Activated naive CD8-positive, alpha-beta T cell treated with anti-CD3 and anti-CD28 coated beads for 36 hours (primary cell): ENCODE measurements at places on chromosomes 1 and 21. TPM values are rescaled to one million over a fixed set of nuclear protein-coding genes. Genes with fewer than 3 reads are reported as not detected.

The NT5C1A gene
- total RNA-seq = 0.32 TPM

The DNAH14 gene
- total RNA-seq = 1.0 TPM

The PRR9 gene
- total RNA-seq = not detected

The PTPRU gene
- 0.74 TPM for total RNA-seq

The UTS2 gene
- 0.74 TPM for total RNA-seq

The MROH7 gene
- 0.12 TPM for total RNA-seq

The FAM177B gene
- not detected for total RNA-seq

The PDPN gene
- total RNA-seq = not detected

The UBE4B gene
- total RNA-seq = 32.9 TPM

The KMO gene
- total RNA-seq = 0.37 TPM

DNA sequence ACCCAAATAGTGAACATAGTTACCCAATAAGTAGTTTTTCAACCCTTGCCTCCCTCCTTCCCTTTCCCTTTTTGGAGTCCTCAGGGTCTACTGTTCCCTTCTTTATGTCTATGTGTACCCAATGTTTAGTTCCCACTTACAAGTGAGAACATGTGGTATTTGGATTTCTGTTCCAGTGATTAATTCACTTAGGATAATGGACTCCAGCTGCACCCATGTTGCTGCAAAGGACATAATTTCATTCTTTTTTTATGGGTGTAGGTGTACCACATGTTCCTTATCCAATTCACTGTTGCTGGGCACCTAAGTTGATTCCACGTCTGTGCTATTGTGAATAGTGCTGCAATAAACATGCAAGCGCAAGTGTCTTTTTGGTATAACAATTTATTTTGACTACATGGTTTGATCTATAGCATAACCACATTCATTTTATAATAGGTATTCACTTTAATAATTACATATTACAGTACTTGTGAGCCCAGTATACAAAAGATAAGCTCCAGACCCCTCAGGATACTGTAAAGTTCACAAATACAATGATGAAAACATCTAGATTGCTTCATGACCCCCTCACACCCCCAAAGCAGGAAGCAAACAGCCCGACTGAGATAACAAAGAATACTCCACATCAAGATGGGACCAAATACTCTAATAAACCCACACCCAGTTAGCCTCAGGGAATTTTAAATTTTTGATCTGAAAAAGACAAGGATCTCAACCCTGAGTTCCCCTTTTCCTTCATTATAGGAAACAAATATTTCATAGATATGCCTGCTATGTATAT is 45.3 kb downstream of the PUM1 start:
- H3K27ac ChIP-seq = no peak overlapping the region
- peaks cover 61% of the 10 kb centered on the region for H3K4me1 ChIP-seq
- no peak overlapping the region for H3K4me3 ChIP-seq
- H3K27me3 ChIP-seq = no peaks in the 10 kb centered on the region
- DNase-seq = no peak

DNA sequence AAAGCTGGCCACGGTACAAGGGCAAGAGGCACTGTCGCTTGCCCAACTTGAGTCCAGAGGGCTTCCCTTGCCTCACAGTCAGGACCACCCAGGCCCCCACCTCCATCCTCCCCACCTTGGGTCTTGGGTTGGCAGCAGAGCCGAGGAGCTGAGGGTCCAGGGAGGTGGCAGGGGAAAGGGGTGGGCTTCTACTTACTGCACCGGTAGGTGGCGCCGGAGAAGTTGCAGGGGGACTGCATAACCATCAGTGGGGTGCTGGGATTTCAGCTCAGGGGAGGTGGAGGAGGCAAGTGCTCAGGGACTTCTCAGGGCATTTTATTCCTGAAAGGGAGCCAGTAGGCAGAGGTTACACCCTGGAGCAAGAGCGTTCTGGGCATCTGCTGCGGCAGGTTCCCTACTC is 44.0 kb downstream of the TRIM62 start:
- no peak overlapping the region for H3K27ac ChIP-seq
- H3K4me1 ChIP-seq = peaks cover 11% of the 10 kb centered on the region
- peak; percentile 43 for DNase-seq
- no peak overlapping the region for H3K4me3 ChIP-seq
- H3K36me3 ChIP-seq = no peaks in the 10 kb centered on the region

GRCh38 chr1:41014871-41015270 is 6.7 kb downstream of the SLFNL1 start:
- H3K27me3 ChIP-seq = no peaks in the 10 kb centered on the region
- H3K36me3 ChIP-seq = peaks cover 44% of the 10 kb centered on the region
- no peak overlapping the region for H3K4me3 ChIP-seq
- peak overlapping the region; percentile 22 for H3K27ac ChIP-seq

DNA sequence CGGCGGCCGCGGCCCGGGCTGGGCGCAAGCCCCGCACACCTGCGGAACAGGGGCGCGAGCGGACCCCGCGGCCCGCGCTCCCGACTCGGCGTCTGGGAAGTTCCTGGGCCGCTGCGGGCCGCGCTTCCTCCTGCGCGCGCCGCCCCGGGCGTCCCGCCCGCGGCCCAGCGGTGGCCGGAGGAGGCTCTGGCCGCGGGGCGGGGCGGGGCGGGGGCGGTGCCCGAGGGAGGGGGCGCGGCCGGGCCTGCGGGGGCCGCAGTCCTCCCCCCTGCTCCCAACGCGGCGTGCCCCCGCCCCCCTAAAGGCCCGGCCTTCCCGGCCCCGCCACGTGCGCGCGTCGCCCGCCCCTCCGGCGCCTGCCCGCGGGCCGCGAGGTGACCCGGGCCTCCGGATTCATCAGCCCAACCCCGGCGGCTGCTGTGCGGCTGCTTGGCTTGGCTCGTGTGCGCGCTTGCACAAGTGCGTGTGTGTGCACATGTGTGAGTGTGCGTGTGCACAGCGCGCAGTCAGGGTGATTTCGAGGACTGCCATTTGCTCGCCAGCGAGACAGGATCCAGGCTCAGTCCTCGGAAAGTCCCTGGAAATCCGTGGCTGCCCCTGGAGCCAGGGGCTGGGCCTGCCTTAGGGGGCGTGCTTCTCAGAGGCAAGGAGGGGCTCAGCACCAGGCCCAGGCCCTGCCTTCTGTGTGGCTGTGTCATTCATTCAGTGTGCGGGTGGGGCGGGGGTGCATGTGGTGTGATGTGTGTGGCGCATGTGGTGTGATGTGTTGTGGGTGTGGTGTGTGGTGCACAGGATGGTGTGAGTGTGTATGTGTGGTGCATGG is at the start of gene C2CD2:
Gene C2CD2 (minus strand): TSS at position 188 of the 823 bp plus-strand sequence. CDS start 370 bp downstream, outside the sequence.
- peak; percentile 45 for DNase-seq
- peak within 1 kb of the TSS; percentile 38 for H3K27ac ChIP-seq
- peak within 1 kb of the TSS; percentile 69 for H3K4me3 ChIP-seq
- peaks cover 4% of the 10 kb centered on the region for H3K36me3 ChIP-seq
- H3K27me3 ChIP-seq = peaks cover 4% of the 10 kb centered on the region

GRCh38 chr1:110281363-110282290 is 57.5 kb upstream of the RBM15 start:
- no peaks in the 10 kb centered on the region for H3K27me3 ChIP-seq
- no peak for DNase-seq
- H3K4me3 ChIP-seq = no peak overlapping the region
- no peaks in the 10 kb centered on the region for H3K36me3 ChIP-seq
- no peak overlapping the region for H3K27ac ChIP-seq

- no peaks in the 10 kb centered on the region for H3K4me1 ChIP-seq
- no peak for DNase-seq
- no peak overlapping the region for H3K27ac ChIP-seq
- H3K36me3 ChIP-seq = no peaks in the 10 kb centered on the region
- no peak overlapping the region for H3K4me3 ChIP-seq
- peaks cover 5% of the 10 kb centered on the region for H3K27me3 ChIP-seq
These were observed 257.3 kb downstream of the KCNJ6 start for GRCh38 chr21:37658817-37659458.

- no peak for DNase-seq
- no peak overlapping the region for H3K27ac ChIP-seq
- H3K36me3 ChIP-seq = no peaks in the 10 kb centered on the region
These were observed 9.3 kb upstream of the SERBP1 start for GRCh38 chr1:67439277-67440029.

GRCh38 chr21:33386222-33386784 is 16.9 kb upstream of the IFNGR2 start:
- peaks cover 40% of the 10 kb centered on the region for H3K4me1 ChIP-seq
- H3K27me3 ChIP-seq = peaks cover 32% of the 10 kb centered on the region
- no peak for DNase-seq
- H3K27ac ChIP-seq = no peak overlapping the region
- no peaks in the 10 kb centered on the region for H3K36me3 ChIP-seq
- H3K4me3 ChIP-seq = no peak overlapping the region

GRCh38 chr1:233907151-233907550 is 2.7 kb downstream of the SLC35F3 start:
- DNase-seq = no peak
- no peak overlapping the region for H3K4me3 ChIP-seq
- no peak overlapping the region for H3K27ac ChIP-seq
- peaks cover 81% of the 10 kb centered on the region for H3K27me3 ChIP-seq
- peaks cover 4% of the 10 kb centered on the region for H3K36me3 ChIP-seq

- peaks cover 16% of the 10 kb centered on the region for H3K36me3 ChIP-seq
- DNase-seq = no peak
These were observed 42.6 kb downstream of the FAF1 start for GRCh38 chr1:50917138-50918137.

- H3K36me3 ChIP-seq = peaks cover 23% of the 10 kb centered on the region
These were observed 21.6 kb upstream of the TRAF5 start for GRCh38 chr1:211305044-211305443.

GRCh38 chr1:59814180-59814900 is 409 bp upstream of the HOOK1 start:
- peaks cover 10% of the 10 kb centered on the region for H3K27me3 ChIP-seq
- H3K27ac ChIP-seq = peak overlapping the region; percentile 85
- H3K4me1 ChIP-seq = peaks cover 4% of the 10 kb centered on the region
- no peak overlapping the region for H3K4me3 ChIP-seq
- peak; percentile 84 for DNase-seq

DNA sequence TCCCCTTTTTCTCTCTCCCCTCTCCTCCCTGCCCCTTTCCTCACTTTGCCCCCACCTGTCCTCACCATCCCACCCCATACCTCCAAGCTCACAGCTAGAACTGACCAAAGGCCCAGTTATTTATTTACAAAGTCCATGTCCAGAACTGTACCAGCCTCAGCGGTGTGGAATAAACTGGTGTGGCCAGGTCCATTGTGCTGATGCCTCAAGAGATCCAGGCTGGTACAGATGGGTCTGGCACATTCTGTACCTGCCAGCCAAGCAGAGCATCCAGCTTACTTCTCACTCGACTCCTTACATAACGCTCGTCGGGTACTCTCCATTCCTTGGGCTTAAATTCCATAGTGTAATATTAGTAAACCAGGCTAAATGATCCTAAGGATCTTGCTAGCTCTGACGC is 11.8 kb downstream of the PDZK1IP1 start:
- no peak for DNase-seq
- no peak overlapping the region for H3K27ac ChIP-seq
- H3K36me3 ChIP-seq = no peaks in the 10 kb centered on the region
- H3K4me1 ChIP-seq = peaks cover 11% of the 10 kb centered on the region

DNA sequence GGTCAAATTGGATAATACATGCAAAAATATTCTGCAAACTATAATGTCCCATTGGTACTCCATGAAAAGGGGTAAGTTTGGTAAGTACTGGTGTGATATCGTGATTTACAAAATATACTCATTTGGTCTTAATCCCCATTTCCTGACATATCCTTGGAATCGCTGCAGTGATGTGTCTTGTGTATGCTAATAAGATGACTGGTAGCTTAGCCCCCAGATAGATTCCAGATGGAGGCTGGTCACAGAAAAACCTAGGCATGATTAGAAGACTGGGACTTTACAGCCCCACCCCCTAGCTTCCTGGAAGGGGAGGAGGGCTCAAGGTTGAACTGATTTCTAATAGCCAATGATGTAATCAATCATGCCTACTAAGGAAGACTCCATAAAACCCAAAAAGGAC is 3.0 kb downstream of the VAMP4 start:
- H3K27ac ChIP-seq = peak overlapping the region; percentile 79
- H3K27me3 ChIP-seq = no peaks in the 10 kb centered on the region
- peaks cover 48% of the 10 kb centered on the region for H3K4me1 ChIP-seq
- no peak for DNase-seq
- H3K36me3 ChIP-seq = peaks cover 19% of the 10 kb centered on the region
